ENCODE measurements at places on chromosomes 5 and 9.

- DNase-seq, result peak; percentile 93
Measured at GRCh38 chr5:102715082-102715807, 39.9 kb upstream of the PAM start.

DNA sequence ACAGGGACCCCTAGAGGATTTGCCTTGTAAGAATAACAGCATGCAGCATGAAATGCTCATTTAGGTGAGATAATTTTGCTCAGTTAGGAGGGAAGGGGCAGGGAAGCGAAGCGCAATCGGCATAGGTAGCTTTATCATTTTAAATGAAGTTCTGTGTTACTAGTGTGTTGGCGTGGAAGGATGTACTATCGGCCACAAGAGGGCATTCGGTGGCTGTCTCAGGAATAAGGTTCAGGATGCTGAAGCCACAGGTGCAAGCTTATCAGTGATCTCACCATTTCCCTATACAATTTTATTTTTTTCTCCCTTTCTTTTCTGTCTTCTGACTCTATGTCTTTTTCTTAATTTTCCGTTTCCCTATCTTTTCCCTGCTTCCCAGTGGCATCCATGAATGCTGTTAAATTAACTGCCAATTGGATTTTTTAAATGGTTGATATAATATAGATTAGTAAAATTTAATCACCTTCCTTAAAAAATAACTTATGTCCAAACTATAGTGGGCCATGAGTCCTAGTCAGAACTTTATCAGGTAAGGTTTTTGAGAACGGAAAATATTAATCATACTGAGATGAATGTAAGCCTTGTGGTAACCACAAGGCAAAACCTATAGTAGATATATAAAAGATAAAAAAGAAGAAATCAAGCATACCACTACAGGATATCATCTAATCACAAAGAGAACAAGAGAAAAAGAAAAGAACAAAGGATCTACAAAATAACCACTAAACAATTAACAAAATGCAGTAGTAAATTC, 1.2 kb upstream of the INSL6 start:
- DNase-seq, result peak; percentile 13

GRCh38 chr5:117833691-117834090, 1154.7 kb downstream of the DTWD2 start:
- no peak for DNase-seq

DNA sequence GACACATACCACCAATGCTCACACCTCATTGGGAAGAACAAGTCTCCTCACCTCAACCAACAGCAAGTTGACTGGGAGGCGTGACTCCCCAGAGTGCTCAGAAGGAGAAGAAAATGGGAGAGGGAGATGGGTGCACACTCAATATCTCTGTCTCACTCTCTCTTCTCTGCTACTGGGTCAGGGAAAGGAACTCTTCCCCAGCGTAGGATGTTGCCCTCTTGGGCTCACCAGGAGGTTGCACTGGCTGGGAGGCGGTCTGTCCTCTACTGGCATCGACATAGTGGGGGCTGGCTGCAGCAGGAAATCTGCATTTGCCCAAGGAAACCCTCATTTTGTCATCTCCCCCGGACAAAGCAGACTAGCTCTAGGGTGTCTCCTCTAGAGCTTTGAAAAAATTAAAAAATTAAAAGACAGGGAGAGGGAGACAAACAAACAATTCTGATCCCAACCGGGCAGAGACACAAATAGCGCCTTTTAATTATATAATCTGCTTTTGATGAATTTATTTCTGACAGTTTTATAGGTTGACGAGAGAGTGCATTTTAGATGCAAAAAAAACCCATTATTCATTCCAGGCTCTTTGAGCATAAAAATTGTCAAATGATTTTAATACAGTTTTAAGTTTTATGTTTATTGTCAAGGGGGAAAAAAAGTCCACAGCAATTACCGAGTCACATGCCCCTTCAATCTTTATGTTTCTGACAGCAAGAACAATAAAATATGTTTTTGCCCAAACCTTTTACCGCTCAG, 179.3 kb upstream of the MVB12B start:
- no peak for DNase-seq

- DNase-seq, result no peak
Measured at GRCh38 chr5:74966141-74967026, 86.0 kb downstream of the GCNT4 start.

- DNase-seq, result no peak
Measured at GRCh38 chr9:36770025-36770424, 197.3 kb downstream of the MELK start.

DNA sequence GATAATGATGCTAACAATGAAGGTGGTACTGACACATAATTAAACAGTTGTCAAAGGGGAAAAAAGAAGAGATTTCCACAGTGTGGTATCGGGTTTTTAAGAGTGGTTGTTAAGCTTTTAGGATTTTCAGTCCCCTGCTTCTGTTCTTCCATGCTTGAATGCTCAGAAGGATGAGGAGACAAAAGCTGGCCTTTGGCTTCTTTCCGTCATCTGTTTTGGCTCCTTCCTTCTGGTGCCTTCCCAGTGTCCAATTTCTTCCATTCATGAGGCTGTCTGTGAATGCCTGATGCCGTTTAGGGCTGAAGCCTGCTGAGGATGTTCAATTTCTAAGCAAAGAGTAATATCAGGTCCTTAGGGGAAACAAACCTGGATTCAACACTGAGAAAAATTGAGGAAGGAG, 179.6 kb upstream of the GLRA1 start:
- DNase-seq, result no peak

DNA sequence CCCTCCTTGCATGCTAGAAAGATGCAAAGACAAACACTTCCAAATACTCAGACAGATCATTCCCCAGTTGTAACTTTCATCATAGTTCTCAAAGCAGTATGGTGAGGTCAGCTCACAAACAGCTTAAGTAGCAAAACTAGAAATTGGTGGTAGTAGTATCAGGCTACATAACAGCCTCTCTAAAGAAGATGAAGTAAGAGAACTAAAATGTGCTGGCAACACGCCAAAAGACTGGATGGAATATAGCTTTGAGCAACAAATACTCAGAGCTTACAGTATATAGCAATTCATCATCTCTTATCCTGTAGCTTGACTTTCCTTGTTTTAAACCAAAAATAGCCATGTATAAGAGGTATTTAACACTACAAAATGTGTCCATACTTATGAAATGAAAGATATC, 7.5 kb downstream of the PFDN1 start:
- DNase-seq, result peak; percentile 98

DNA sequence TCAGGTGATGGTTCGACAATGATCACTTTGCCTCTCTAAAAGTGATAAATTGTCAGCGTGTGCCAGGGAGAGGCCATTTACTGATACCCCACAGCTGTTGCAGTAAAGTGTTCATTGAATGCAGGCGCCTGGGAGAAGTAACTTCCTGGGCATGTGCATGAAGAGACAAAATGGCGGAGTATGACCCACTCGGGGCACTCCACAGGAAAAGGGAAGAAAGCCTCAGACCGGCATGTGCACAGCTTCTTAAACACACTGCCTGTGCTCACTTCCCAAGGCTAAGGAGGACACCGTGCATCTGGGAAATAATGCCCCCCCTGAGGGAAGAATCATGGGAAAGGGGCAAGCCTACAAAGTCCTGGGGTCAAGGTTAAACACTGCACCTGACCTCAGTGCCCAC, 329.5 kb downstream of the ICE1 start:
- no peak for DNase-seq

DNA sequence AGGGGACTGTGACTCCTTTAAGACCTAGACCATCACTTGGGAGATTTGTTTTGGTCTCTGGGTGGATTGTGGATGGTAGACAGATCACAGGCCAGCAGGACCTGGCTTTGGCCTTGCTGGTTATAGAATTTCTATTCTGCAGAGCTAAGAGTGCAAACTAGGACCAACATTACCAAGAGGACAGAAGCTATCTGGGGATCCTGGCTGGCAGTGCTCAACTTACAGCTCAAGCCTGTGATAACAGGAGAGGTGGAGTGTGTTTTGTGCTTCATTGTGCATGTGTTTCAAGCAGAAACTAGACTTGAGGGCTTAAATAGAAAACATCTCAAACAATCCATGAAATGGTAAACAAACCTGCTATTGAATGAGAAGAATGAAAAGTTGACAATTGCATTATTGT, 106.7 kb downstream of the ZNF462 start:
- no peak for DNase-seq

DNA sequence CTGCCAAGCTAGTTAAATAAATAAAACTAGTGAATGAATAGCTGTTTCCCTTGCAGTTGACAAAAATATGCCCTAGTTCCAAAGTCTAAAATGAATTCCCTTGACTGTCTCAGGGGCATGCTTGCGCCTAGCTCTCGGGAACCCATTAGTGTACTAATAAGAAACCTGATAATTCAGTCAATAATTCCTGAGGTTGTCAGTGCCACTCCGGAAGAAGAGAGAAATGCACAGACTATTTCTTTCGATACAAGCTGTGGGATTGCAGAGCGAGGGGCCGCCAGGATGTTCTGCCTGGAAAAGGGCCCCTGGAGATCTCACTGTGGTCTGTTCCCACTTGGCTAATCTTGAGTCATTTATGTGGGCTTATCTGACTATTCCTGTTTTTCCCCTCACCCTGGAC, 56.4 kb upstream of the LARP1 start:
- DNase-seq, result no peak

- DNase-seq, result peak; percentile 75
Measured at GRCh38 chr5:137142764-137143605, 356.1 kb downstream of the SPOCK1 start.

DNA sequence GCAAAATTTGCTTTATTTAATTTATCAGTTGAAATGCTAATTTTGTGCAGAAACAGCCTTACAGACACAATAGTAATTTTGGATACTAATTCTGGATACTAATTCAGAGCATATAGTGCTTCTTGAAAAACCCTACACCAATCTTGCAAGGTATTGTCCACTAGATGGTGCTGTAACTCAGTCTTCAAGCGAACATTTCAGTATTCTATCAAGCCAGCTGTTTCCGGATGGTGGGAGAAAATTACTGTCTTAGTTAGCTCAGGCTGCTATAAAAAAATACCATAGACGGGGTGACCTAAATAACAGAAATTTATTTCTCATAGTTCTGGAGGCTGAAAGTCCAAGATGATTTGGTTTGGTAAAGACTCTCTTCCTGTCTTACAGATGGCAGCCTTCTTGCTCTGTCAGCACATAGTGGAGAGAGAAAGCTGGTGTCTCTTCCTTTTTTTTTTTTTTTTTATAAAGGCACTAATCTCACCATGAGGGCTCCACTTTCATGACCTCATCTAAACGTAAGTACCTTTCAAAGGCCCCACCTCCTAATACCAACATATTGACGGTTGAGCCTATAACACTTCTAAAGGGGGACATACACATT, 1306.5 kb upstream of the CDH9 start:
- peak; percentile 17 for DNase-seq

- DNase-seq, result no peak
Measured at GRCh38 chr5:179886190-179886911, 21.3 kb downstream of the TBC1D9B start.

GRCh38 chr9:114968671-114969070, 38.3 kb upstream of the TNFSF8 start:
- no peak for DNase-seq

- no peak for DNase-seq
Measured at GRCh38 chr9:118263949-118264348, 559.7 kb downstream of the TLR4 start.

- DNase-seq, result no peak
Measured at GRCh38 chr9:34884747-34885189, 73.3 kb upstream of the PHF24 start.

GRCh38 chr5:32206509-32207354, 32.6 kb upstream of the GOLPH3 start:
- no peak for DNase-seq

DNA sequence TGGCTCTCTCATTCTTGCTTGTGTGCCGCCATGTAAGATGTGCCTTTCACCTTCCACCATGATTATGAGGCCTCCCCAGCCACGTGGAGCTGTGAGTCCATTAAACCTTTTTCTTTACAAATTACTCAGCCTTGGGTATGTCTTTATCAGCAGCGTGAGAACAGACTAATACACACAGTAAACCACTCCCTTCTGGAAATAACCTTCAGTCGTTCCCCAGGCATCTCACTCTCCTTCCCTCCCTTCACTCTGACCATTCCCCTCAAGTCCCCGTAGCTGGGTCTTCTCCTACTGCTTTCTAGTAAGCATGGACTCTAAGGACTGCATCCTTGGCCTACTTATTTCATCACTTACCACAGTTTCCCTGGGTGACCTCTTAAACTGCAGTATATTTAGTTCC, 493.9 kb downstream of the CCDC171 start:
- DNase-seq, result no peak

- DNase-seq, result no peak
Measured at GRCh38 chr5:148855249-148856008, 29.0 kb downstream of the ADRB2 start.

DNA sequence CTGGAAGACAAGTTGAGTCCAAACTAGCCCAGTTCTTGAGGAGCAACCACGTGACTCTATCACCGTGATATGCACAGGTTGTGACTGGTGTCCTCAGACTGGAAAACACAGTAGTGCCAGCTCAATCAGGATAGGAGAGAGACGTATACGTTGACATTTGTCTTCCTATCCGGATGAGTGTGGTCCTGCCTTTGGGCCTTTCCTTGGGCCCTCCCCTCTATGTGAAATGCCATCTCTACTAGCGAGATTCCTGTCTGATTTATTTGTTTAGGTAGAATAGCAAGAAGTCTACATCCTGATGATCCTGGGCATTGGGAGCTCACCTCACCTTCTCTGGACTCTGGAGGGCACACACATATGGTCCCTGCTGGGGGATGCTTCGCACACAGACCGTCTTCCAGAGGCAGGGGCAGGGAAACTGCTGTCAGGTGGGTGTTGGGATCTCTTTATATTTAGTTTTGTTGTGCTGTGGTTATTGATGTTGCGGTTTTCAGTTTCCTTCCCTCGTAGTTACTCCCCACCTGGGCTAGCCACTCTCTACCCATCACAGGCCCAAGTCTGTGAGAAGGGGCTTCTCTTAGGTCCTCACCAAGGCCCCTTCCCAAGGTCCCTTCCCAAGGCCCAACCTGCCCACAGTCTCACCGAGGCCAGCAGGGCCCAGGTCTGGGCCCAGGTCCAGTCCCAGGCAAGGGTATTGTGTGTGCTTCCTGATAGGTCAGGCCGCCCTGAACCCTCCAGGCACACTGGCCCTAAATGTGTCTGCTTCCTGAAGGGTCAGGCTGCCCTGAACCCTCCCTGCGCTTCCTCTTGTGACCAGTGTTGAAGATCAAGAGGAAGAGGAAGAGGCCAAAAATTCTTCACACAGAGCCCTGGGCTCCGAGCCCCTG, 19.0 kb upstream of the SPINK4 start:
- no peak for DNase-seq

DNA sequence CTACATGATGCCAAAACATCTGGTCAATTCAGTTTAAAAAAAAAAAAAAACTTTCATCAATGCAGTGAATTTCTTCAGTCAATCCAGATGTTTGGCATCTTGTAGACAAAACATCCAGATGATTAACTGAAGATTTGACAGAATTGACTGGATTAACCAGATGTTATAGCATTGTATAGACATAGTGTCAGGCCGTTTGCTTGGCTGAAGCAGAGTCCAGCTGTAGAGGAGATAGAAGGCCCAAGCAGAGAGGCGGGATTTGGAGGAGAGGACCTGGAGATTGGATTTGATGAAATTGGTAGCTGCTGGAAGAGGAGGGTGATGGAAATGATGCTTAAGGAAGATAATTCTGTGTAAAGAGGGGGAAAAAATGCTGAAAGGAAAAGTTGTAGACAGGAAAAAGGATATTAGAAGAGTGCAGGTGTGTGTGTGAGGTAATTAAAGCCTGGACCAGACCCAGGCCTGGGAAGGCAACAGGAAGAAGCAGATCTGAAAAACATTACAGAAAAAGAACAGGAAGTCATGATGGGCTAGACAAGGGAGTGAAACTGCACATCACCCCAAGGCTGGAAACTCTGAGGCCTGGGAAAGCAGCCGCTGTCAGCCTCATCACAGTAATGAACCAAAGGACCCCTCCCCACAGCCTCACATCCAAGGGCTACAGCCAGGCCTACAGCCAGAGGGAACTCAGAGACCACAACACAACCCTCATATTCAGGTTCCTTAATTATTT, 258.3 kb downstream of the CWC27 start:
- DNase-seq, result no peak

Measured in foreskin keratinocyte (primary cell).